Activated T-helper 1 cell treated with anti-CD3 and anti-CD28 coated beads, Interleukin-2, amount 50 U/mL, for 16 hours (primary cell): ENCODE measurements at places on chromosomes 2 and 18.

DNA sequence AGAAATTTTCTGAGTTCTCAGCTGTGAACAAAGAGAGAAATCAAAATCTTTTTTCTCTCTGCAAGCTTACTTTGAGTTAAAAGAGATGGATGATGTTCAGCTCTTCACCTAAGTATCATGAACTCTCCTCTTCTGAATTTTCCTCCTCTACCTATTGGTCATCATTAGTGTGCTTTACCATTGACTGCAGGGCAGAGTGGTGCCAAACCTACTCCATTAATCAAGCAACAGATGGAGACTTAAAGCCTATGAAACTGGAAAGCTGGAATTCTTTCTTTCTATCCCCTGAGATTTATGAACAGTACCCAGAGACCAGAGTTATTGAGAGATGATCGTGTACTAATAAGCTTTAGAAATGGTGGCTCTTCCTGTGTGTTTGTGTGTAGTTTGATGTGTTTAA lies 31.3 kb upstream of the LINC00305 start:
- no peak for DNase-seq

- no peak for DNase-seq
Observed at GRCh38 chr2:45285311-45285710, 276.1 kb upstream of the SIX2 start.

DNA sequence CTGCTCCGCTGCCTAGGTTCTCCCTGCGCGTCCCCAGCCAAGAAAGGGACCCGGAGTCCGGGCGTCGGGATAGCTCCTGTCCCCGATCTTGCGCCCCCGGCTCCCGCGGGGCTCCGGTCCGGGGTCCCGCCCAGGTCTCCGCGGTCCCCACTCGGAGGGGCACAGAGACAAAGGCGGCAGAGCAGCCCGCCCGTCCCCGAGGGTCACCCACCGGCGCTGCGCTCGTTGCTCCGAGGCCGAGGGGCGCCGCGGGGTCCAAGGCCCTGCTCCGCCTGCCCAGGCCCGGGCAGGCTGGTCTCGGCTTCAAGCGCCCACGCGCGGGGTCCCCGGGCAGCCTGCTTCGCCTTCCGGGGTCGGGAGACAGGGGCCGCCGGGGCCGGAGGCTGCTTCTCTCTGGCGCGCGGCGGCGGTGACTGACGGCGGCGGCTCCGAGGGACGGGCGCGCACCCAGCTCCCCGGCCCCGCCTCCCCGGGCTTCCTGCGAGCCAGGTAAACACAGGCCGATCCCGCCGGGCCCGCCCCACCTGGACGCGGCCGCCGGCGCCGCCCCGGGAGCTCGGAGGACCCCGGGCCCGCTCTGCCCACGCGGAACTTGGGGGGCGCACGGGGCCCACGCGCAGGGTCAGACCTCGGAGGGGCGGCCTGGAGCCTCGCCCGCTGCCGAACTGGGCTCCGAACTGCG lies at the start of gene MBP:
MBP (minus strand) TSS at position 415 of the 682 bp plus-strand sequence. CDS start 27,522 bp downstream, outside the sequence.
- DNase-seq: peak; percentile 58

DNA sequence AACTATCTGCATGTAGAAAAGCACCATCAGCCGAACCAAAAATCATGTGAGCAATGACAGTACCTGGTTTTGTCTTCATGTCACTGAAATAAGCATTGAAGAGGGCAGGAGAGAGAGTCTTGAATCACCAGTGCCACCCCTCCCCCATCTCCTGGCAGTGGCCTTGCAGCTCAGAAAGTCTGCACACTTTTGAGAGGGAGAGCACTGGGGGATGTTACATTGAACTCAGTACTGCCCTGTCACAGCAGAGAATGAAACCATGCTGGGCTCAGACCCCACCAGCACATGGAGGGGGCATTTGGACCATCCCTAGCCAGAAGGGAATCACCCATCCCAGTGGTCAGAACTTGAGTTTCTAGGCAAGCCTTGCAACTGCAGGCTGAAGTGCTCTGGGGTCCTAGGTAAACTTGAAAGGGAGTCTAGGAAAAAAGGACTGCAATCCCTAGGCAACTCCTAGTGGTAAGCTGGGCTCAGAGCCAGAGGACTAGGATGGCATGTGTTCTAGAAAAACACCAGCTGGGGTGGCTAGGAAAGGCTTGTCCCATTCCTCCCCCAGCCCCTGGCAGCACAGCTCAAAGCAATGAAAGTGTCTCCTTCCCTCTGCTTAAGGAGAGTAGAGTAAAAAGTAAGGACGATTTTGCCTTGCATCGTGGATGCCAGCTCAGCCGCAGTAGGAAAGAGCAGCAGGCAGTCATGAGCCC lies 259.9 kb upstream of the MYT1L start:
- DNase-seq: no peak

DNA sequence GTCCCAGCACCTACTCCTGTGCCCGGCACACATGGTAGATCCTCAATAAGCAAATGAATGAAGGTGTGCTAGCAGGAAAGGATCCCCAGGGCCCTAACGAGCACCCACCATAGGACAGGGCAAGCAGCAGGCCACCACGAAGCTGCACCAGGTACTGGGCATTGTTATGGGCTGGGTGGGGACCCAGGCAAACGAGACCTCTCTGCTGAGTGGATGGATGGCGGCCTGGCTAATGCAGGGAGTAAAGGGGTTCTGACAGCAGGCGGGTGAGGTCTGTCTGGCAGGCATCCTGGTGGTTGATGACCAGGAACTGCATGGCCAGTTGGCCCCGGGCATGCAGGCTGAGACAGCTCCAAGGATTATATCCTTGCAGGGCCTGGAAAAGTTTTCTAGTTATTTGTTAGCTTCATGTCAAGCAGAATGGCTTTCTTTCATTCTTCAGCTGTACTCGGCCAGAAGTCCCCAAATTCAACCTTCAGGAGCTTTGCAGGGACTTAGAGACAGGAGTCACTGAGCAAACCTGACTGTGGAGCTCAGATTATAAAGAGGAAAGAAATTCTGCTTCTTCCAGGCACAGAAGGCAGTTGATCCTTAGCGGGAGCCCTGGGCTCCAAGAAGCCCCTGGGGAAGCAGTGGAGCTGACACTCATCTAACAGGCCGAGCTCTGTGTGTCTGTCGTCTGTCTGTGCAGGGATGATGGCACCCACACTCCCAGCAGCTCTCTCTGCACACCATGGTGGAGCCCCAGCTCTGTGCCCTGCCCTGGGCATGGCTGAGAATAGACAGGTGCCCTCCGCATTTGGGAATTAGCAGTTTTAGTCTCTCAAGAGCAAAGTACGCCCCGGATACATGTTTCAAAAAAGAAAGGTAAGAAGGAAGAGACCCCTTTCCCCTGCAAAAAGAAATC lies 51.2 kb downstream of the SDC1 start:
- no peak for DNase-seq

DNA sequence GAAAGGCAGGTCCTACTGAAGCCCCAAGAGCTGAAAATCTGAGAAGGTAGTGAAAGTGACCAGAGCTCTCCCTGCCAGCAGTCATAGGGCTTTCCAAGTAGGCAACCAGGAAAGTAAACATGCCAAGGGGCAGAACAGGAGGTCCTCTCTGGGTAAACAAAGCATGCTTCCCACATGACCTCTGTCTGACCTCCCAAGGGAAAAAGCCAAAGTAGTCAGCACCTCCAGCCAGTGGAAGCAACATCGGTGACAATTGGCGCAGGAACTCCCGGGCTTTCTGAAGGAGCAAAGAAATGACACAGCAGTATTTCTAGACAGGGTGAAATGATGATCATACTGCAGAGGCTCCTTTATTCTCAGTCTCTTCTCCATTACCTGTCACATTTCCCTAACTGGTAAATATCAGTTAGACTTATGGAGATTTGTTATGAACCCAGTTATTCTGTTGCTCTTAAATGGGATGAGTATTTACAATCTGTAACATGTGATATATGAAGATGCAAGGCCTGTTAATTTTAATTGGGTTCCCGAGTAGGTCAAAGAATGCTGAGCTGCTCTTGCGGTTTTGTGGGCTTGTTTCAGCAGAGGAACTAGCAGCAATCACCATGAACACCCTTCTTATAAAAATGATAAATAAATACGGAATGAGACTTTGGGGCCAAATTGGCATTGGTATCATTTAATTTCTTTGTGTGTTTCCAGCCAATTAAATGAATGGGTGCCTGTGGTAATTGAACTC lies 321.0 kb downstream of the RND3 start:
- no peak for DNase-seq

- no peak for DNase-seq
Observed at GRCh38 chr2:38862476-38862875, 13.3 kb downstream of the DHX57 start.

DNA sequence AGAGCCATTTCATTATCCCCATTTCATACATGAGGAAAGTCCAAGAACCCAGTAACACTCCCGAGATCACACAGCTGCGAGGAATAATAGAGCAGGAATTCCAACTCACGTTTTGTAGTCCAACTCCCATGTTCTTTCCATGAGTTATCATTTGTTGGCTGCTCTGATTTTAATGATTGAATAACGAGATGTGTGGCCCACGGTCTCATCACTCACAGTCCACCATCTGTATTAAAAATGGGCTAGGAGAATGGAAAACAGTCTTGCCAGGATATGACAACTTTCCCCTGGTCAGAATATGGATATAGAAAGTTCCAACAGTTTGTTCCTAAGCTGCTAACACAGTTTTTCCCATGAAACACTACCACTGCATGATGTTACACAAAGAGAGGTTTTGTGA lies 147.5 kb downstream of the METTL4 start:
- DNase-seq: no peak

DNA sequence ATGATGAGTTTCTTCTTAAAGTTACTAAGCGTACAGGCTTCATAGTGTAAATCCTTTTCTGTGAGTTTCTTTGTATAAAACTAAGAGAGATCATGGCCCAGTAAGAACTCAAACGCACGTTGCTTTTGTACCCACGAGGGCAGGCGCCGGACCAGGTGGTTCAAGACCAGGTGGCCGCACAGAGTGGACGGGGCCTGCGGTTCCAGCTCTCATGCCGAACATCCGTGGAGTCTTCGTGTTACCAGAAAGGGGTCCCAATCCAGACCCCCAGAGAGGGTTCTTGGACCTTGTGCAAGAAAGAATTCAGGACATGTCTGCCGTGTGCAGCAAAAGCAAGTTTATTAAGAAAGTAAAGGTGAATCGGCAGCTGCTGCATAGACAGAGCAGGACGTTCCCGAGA lies 53.0 kb downstream of the KCNG2 start:
- no peak for DNase-seq

DNA sequence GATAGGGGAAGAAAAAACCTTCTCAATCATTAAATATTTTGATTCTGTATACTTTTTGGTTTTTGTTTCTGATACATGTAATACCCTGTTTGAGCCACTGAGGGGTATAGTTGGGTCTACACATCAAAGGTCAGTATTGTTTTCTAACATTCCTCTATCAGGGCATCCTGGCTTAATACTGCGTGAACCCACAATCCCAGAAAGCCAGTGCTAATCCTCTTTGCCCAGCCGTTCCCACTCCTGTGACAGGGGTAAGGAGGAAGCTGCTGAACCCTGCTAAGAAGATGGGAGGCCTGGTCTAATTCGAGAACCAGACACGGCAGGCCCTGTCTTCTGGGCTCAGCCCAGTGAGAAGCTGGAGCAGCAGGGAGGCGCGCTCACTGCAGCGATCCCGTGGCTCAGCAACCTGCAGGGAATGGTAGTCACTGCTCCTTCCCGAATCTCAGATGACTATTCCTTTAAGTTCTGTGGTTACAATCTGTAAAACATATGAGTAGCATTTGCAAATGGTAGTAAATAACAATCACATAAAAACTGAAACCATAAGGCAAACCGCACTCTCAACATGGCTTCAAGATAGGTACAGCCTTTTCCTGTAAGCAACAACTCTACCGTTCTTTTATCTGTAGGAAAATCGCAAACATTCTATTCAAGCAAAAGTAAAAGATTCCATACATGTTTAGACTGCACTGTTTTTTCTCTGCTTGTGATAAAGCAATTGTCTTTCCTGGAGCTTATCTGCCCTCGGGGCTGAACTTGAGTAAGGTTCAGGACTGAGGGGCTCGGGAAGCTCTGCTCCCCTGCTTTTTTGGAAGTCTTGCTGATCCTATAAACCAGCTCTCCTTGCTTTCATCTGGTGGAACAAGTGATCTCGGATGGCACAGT lies 87.0 kb downstream of the EPB41L3 start:
- no peak for DNase-seq

DNA sequence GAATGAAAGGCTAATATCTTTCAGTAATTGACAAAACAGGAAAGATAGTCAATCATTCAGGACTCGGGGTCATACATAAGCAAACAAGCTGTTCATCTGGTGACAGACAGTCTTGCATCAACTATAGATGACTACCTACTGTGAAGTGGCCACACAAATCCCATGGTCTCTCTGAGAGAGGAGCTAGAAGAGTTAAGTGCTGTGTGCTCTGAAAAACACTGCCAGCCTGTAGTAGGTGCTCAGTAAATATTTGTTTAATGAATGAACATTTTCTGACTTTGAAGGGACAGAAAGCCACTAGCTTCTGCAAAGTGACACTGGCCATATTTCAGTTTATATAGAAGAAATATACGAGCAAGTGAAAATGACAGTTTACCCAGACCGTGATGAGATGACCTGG lies 184.0 kb upstream of the CHAC2 start:
- DNase-seq: no peak

GRCh38 chr2:232333361-232334135 lies 45.0 kb upstream of the ALPP start:
- no peak for DNase-seq

GRCh38 chr2:71336384-71336783 lies 4.8 kb downstream of the ZNF638 start:
- no peak for DNase-seq

GRCh38 chr2:5713101-5713500 lies 20.9 kb downstream of the SOX11 start:
- DNase-seq: no peak

DNA sequence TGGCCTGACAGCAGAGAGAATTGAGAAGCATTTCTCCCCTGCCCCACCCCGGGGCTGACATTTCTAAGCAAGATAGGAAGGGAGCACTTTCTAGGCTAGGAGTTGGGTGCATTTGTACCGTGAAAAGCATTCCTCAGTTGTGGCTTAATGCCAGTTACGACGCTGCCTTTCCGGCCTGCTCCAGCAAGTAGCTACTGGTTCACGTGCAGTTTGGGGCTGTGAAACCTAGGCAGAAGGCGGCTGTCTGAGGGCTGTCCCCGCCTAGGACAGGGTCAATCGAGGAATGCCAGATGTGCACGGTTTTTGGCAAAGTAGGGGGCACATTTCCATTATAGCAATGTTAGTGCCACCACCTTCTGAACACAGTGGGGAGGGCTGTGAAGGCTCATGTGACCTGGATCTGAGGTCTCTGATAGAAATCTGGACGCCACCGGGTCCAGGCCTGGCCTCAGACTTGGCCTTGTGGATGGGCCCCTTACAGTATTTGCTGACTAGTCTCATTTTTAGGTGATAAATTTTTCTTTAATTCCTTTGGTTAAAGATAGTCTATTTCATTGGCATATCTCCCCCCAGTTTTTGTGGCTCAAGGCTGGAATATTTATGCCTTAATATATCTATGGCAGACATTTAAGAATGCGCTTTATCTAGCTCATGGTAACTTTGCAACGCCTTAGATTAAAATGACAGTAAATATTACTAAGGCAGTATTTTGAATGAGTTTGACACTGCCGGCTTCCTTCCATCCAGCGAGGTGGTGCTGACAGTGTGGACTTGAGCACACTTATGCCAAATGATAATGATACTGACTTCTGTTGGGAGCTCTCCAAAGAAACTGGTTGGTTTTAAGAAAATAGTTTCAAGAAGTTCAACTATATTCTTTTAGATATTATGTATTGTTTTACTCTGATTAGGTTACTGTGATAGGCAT lies 78.7 kb downstream of the LPIN1 start:
- DNase-seq: no peak

- DNase-seq: no peak
Observed at GRCh38 chr2:146506851-146507250, 1338.0 kb upstream of the ACVR2A start.
